ENCODE measurements at places on chromosomes 16 and 17.

DNA sequence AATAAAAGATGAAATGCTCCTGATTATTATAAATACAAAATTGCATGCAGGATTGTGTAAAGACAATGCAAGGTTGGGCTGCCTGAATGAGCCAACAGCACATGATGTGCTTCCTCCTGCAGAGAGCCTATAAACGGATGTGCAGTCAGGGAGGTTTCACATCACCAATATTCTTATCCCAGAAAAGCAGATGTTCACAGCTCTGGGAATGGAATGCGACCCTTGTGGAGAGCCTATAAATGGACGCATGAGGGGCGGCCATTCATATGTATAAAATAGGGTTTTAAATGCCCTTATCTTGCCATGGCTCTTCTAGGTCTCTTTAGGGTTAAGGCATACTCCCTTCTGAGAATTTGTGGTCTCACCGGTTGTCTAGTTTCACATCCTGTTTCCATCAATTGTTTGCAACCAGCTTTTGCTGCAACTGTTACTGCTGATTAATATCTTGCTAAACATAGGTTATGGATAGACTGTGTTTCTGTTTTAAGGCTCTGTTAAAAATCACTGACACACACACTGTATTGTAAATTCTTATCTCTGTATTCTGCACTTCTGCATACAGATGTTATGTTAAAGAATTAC lies 31.9 kb downstream of the SLFN11 start:
- DNase-seq: no peak

GRCh38 chr17:43800736-43801135 lies 20.5 kb downstream of the CFAP97D1 start:
- DNase-seq: no peak

- no peak for DNase-seq
These were observed 55.8 kb downstream of the XYLT1 start for GRCh38 chr16:17414916-17415315.

DNA sequence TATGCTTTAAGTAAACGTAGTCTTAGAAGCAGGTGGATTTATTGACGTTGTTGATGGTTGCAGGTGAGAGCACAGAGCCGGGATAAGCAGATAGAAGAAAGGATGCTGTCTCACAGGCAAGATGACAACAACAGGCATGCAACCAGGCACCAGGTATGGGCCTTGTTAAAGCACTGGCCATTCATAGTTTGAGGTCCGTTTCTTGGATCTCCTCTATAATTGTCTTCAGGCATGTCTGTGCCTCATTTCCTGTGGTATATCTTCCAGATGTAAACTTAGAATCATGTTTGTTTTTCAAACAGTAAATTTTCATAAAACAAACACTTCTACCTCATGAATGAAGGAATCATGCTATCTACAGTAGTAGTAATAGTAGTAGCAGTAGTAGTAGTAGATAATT lies 20.6 kb downstream of the KAT7 start:
- no peak for DNase-seq

- no peak for DNase-seq
These were observed 43.7 kb upstream of the GSG1L start for GRCh38 chr16:28107232-28107631.

DNA sequence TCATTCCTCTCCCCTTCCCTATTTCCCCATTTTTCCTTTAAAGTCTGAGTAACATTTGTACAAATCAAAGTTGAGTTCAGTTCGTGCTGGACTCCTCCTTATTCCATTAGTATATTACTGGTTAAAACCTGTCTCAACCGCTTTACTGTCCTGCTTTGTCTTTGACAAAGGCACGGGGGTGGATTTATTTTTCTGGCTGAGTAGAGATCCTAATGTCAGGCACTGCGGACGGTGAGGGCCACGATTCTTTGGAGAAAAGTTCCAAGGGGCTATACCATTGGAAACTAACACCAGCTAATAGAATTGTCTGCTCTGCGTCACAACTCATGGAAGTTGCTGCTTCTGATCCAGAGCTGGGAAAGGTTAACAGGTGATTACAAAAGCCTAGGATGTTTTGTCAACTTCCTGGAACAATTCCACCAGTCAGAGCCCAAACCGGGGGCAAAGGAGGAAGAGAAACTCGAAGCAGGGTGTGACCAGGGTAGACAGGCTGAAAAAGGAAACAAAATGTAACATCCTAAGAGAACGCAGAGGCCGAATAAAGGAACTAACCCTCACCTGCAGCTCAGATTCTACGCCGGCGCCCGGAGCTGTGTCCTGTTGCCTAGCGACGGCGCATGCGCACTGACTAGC lies 12.4 kb downstream of the TAT start:
- no peak for DNase-seq

Data from AG09319 (cell line).